ENCODE measurements at places on chromosomes 16 and 17. TPM values are rescaled to one million over a fixed set of nuclear protein-coding genes. Genes with fewer than 3 reads are reported as not detected.

DNA sequence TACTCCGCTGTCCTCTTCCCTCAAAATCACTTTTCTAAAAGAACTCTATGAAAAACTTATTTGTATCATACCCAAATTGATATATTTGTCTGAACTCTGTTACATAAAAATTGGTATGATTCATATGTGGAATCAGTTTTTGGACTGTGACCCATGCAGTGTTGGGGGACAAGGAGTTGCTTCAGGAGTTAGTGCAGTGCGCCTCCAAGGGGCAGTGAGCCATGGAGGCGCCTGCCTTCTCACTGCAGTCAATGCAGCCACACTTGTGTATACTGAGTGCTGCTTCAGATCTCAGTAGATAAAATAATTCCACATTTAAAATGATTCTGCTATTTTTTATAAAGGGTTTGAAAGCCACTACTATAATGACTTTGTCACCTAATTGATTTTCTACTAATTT lies 32.5 kb downstream of the DGKE start:
- peak; percentile 9 for DNase-seq

GRCh38 chr17:1216217-1217088 lies 36.7 kb upstream of the ABR start:
- no peak for DNase-seq

DNA sequence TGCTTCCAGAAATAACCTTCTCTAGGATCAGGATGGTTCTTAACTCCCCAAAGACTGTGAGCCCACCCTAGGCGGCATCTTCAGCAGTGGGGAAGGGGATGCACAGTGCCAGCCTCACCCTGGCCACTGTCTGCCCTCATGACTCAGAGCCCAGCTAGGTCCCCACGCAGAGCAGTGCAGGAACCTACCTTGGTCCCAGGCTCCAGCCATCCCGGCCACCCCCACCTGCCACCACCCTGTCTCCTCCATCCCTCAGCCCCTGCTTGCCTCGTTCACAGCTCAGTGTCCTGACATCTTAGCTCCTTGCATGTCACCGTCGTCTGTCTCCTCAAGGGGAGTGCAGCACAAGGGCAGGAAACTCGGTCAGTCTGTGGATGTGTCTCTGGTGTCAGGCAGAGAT lies 16.1 kb upstream of the KRTAP17-1 start:
- DNase-seq = no peak

- DNase-seq = no peak
Observed at GRCh38 chr17:7750321-7750821, 32.8 kb downstream of the DNAH2 start.

- no peak for DNase-seq
Observed at GRCh38 chr16:49441366-49441780, 67.8 kb downstream of the C16orf78 start.

DNA sequence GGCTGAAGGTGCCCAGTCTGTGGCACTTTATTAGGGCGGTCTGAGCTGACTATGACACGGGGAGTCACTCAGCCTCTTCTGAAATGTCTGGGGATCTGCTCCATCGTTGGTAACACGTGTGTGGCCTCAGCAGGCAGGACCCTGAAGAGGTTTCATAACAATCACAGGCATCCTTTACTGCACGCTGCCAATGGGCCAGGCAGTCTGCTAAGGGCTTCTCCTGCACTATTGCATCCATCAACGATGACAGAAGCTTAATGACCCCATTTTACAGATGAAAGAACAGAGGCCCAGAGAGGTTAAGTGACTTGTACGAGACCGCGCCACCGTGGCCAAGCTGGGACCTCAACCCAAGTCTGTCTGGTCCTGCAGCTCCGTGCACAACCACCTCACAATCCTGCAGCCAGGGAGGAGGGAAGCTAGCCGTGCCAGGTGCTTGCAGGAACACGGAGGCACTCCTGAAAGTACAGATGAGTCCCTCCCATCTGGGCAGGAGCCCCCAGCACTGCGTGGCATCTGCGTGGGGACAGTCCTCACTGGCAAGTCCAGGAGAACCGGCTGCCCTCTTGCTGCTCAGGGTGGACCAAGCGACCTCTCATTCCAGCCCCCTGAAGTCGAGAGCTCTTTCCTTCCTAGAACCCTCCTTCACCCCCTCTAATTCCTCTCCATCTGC lies 40.0 kb downstream of the RPH3AL start:
- DNase-seq = no peak

GRCh38 chr17:850851-851763 lies 69.0 kb downstream of the MRM3 start:
- no peak for DNase-seq

DNA sequence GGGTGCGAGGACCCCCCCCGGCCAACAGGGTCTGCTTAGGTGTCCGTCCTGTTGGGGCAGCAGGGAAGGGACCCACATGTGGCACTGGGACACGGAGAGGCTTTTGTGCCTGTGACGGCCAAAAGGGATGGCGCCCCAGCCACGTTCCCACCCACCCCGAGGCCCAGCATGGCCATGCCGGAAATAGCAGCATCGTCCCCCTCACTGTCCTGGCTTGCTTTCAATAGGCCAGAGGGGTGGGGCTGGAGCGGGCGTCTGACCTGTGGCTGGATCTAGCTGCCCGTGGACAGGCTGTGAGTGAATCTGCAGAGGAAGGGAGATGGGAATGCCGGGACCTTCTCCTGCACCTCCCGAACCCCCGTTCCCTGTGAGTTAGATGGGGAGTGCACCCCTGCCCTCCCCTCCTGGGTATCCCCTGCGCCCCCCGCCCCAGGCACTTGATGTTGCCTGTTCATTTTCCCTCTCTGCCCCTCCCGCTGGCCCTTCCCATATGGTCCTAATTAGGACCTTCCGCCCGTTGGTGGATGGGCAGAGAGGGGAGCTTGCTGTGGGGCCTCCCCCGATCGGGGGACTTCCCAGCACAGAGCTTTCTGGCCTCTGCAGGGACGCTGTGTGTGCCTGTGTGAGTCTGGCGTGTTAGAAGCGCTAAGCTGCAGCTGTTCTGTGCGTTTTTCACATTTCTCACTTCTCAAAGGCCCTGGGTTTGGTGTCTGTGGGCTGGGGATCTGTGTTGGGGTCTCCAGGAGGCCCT lies 292.8 kb downstream of the SEC14L1 start:
- no peak for DNase-seq

DNA sequence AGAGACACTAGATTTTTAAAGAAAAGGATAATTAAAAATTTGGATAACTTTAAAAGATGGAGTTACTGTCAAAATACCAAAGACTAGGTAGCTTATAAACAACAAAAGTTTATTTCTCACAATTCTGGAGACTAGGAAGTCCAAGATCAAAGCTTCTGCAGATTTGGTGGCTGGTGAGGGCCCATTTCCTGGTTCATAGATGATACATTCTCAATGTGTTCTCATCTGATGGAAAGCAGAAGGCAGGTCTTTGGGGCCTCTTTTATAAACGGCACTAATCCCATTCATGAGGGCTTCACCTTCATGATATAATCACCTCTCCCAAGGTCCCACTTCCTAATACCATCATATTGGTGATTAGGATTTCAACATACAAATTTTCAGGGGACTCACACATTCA lies 33.7 kb downstream of the NLK start:
- DNase-seq = no peak

The CA10 gene
- not detected for total RNA-seq

The MYH1 gene
- total RNA-seq = not detected

The C16orf96 gene
- total RNA-seq = not detected
